ENCODE measurements at places on chromosomes 4 and X. TPM values are rescaled to one million over a fixed set of nuclear protein-coding genes. Genes with fewer than 3 reads are reported as not detected.

- DNase-seq: no peak
Measured at GRCh38 chr4:28784188-28784587, 1923.5 kb downstream of the STIM2 start.

PRSS12 gene
- not detected for total RNA-seq

- no peak for DNase-seq
Measured at GRCh38 chrX:52979993-52980392, 21.7 kb upstream of the FAM156A start.

GRCh38 chr4:146790515-146790914 lies 151.8 kb downstream of the POU4F2 start:
- DNase-seq: no peak

TKTL2 gene
- not detected for total RNA-seq

NCBP2L gene
- not detected for total RNA-seq

Measured in pulmonary artery endothelial cell (primary cell).